Right atrium auricular region (tissue), 2 donors: ENCODE measurements at places on chromosomes 7 and 10. TPM values are rescaled to one million over a fixed set of nuclear protein-coding genes. Genes with fewer than 3 reads are reported as not detected.

DNA sequence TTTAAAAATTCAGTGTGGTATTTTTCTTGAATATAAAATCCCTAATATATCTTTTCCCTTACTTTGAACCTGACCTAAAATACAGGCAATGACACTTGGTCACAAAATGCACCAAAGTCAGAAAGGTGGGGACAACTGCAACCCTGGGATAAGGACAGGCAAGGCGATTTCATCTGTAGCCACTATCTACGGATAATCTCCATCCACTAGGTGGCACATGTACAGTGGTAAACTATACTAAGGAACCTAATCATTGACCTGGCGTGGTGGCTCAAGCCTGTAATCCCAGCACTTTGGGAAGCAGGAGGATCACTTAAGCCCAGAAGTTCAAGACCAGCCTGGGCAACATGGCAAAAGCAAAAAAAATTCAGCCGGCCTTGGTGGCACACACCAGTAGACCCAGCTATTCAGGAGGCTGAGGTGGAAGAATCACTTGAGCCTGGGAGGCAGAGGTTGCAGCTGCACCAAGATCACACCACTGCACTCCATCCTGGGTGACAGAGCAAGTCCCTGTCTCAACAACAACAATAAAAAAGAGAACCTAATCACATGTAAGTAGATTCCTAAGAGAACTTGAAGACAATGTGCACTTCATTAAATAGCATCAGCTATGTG is 98.9 kb downstream of the KMT2C start:
- DNase-seq: no peak

DNA sequence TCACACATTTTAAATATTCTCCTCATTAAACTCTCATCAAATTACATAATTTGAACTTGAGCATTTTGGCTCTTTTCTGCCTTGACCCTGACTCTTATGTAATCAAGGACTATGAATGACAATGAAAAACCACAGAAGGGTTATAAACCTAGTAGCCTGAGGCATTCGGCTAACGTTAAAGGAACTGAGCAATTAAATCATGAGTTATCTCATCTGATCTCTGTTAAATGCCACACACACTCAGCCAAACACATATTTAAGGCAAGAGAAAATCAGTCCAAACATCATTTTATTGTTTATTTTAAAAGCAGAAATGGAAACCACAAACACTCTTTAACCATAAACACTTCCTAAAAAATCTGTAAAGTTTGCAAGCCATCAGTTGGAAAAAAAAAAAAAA is 204.3 kb downstream of the DGKI start:
- no peak for DNase-seq

DNA sequence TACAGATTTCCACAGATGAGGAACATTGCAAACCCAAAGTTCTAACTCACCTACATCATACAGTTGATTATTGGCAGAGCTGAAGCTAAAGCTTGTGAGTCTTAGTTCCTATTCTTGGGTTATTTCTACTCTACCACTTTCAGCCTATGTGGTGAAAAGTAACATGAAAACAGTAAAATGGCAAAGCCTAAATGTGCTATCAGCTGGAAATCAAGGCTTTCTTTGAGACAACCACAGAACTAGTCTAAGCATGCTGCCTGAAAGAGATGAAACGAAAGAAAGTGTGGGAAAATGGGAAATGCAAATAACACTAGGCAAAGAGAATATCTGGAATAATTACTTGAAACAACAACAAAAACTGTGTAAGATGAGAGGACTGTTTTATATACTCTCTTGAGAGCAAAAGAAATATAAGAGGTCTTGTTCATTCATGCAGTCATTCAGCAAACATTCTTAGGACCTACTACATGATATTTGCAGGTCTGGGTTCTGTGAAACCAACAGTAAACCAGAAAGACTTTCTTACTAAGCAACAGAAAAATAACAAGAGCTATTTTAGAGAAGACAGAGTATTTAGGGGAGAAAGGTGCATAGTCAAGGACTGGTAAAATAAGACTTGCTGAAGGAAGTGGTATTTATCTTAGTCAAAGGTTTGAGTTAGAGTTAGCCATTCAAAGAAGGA is 437.1 kb downstream of the HTR7 start:
- no peak for DNase-seq

- no peak for DNase-seq
Observed at GRCh38 chr10:56449770-56450169, 88.7 kb upstream of the ZWINT start.

- DNase-seq: no peak
Observed at GRCh38 chr7:36625247-36625646, 99.0 kb downstream of the AOAH start.

DNA sequence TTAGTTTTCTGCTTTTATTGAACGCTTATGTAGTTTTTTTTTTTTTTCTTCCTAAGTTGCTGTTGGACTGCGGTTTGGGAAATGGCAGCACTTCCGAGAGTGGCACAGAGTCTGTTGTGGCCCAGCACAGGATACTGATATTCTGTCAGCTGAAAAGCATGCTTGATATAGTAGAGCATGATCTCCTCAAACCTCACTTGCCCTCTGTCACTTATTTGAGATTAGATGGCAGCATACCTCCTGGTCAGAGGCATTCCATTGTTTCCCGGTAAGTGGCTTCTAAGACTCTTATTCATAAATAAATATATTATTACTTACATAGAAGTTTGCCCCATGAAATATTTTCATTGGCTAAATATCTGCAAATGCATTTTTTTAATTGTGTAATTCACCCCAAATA is 101.1 kb downstream of the BTAF1 start:
- no peak for DNase-seq

GRCh38 chr10:97762056-97762455 is 9.7 kb downstream of the SFRP5 start:
- no peak for DNase-seq

GRCh38 chr10:34762603-34763299 is 52.3 kb downstream of the PARD3 start:
- DNase-seq: no peak

DNA sequence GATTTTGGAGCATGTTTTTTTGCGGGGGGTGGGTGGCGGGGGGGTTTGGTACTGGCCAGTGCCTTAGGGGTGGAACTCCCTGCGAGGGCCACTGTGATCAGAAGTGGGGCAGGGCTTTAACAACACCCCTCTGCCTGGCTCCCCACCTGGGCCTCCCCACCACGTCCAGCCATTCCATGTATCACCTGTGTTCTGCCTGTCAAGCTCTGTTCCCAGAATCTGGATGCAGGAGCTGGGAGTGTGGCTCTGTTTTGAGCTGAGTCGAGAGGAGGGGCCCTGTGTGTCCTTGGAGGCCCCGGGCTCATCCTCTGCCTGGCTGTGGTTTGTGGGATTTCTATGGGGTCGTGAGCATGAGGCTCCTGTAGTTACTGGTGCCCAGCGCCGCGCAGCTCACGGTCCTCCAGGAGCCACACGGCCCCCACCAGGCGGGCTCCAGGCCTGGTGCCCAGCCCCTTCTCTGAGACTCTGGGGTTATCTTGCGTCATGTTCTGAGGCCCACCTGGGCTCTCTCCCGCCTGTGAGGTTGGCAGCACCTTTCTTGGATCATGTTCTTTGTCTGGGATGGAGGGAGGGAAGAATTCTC is 29.6 kb downstream of the PFKFB3 start:
- DNase-seq: no peak

DNA sequence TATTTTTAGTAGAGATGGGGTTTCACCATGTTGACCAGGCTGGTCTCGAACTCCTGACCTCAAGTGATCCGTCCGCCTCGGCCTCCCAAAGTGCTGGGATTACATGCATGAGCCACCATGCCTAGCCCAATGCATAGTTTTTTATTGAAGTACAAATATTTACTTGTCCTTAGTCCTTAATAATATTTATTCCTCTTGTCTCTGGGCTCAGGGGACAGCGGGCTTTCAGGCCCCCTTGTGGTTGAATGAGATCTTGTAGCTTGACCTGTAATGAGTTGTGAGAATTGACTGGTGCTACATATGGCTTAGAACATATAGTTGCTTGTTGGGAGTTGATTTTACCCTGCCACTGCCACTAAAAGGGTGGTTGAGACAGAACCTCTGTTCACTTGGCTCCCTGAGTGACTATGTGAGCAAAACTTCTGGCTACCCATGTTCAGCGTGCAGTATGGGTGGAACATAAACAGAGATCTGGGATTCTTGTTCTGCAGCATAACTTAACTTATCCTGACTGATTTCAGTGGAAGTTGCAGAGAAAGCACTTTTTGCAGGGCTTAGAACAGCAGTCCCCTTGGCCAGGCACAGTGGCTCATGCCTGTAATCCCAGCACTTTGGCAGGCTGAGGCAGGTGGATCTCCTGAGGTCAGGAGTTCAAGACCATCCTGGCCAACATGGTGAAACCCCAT is 14.9 kb downstream of the CCL26 start:
- no peak for DNase-seq

- no peak for DNase-seq
Observed at GRCh38 chr7:107072133-107072532, 27.6 kb downstream of the PRKAR2B start.

- no peak for DNase-seq
Observed at GRCh38 chr7:135644729-135645128, 17.6 kb upstream of the STMP1 start.

DDC gene
- total RNA-seq: not detected

CYREN gene
- 31.4 TPM for total RNA-seq

GIMAP6 gene
- 21.5 TPM for total RNA-seq

PLCE1 gene
- 22.5 TPM for total RNA-seq

AGAP6 gene
- 2.6 TPM for total RNA-seq

PTF1A gene
- not detected for total RNA-seq
